Ovary (tissue), 10 donors: ENCODE measurements at places on chromosomes 1 and 21. TPM values are rescaled to one million over a fixed set of nuclear protein-coding genes. Genes with fewer than 3 reads are reported as not detected.

Gene NBPF8
- polyA plus RNA-seq: 10.3 TPM

Gene KLHDC8A
- polyA plus RNA-seq: 112 TPM

- no peak for DNase-seq
- H3K36me3 ChIP-seq: no peaks in the 10 kb centered on the region
- no peaks in the 10 kb centered on the region for H3K27me3 ChIP-seq
- H3K4me1 ChIP-seq: no peaks in the 10 kb centered on the region
- no peak overlapping the region for H3K4me3 ChIP-seq
- H3K27ac ChIP-seq: no peak overlapping the region
These were observed 47.5 kb downstream of the SSX2IP start for GRCh38 chr1:84642774-84643173.

DNA sequence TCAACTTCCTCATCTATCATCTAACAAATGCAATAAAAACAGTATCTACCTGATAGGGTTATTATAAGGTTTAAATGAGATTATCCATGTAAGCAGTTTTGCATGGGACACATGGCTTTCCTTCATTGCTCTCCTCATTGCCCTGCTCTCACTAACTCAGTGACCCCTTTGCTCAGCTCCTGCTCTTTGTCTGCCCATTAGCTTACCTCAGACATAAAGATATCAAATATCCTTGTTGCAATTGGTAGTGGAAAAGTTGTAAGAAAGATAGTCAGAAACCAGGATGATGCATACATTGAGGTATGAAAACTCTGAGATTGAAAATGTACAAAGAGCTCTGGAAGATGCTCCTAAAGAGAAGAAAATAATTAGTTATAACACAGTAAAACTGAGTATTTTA, 89.8 kb downstream of the EVI5 start:
- H3K36me3 ChIP-seq: no peaks in the 10 kb centered on the region
- no peaks in the 10 kb centered on the region for H3K4me1 ChIP-seq
- no peak overlapping the region for H3K4me3 ChIP-seq
- DNase-seq: no peak
- no peaks in the 10 kb centered on the region for H3K27me3 ChIP-seq
